ENCODE measurements at places on chromosomes 16 and 17.

GRCh38 chr17:35256629-35257028 lies 13.8 kb downstream of the SLFN5 start:
- no peak for DNase-seq

DNA sequence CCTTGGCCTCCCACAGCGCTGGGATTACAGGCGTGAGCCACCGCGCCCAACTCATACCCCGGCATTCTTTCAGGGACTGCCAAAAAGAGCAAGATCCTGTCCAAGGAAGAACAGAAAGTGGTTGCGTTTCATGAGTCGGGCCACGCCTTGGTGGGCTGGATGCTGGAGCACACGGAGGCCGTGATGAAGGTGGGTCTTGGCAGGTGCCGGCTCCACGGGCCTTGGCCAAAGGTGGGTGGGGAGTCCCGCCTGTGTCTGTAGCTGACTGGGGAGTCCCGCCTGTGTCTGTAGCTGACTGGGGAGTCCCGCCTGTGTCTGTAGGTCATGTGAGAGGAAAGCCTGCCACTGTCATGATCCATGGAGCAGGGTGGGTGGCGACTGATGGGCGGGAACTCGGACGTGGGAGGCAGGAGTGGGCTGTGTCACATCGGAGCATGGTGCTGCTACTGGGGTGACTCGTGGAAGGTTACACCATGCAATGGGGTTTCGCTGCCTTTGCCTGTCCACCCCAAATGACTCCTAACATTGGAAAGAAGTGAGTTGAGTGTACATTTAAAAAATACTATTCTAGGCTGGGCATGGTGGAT lies 10.0 kb upstream of the RPL13 start:
- no peak for DNase-seq

- DNase-seq: no peak
Observed at GRCh38 chr17:2292100-2292499, 11.5 kb downstream of the SMG6 start.

DNA sequence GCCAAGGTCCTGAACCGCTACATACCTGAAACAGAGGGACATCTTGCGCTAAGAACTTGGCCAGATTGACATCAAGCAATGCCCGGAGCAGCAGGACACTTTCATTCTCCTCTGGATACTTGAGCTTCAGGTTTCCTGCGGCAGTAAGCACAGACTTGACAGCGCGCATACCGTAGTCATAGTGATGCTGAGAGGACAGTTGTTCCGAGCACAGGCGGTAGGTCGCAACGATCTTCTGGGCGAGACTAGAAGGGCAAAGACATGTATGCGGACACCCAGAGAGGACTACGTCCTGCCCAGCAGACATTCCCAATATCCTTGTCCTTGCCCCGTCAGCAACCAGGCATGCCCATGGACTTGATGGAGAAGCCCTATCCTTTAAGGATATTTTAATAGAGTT lies 112.9 kb downstream of the DNAH3 start:
- DNase-seq: no peak

- no peak for DNase-seq
Observed at GRCh38 chr16:5059386-5060072, 6.2 kb downstream of the C16orf89 start.

Data from stimulated activated CD4-positive, alpha-beta T cell treated with anti-CD3 and anti-CD28 coated beads, Interleukin-12 subunit alpha, Interleukin-12 subunit beta, amount 100 ng/mL, for 24 hours (primary cell).